ENCODE measurements at places on chromosomes 5 and 9.

- peak; percentile 59 for DNase-seq
Measured at GRCh38 chr9:5586391-5586802, 42.5 kb upstream of the RIC1 start.

DNA sequence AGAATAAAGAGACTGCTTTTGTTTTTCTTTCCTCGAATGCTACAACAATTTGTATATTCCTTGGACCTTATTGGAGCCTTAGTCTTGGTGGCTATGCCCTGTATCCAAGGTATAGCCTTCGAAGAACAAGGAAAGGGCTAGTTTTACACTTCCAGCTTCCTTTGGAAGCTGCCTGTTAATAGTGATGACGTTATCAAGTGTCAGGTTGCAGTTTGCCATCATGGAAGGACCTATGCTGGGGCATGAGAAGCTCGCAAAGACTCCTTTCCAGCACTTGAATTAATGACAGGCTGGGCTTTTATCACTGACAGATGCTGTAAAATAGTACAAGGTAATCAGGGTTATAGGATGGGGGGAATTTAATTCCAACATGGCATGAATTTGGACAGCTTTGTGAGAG lies 157.9 kb downstream of the KDM4C start:
- no peak for DNase-seq

DNA sequence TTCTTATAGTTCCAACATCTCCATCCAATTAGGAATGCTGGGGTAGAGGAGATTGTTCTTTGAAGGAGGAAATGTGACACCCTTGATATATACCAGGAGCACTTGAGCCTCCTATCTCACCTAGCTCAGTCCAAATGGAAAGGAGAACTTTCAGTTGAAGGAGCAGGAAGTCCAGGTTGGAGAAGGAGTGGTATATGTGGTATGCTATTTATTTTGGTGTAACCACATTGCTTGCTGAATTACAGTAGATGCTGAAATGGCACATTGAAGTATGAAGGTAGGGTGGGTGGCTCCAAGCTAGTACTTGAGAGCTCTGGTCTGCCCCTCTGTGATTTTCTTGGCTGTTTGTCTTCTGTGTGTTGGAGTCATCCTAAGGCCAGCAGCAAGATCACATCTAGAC lies 6.1 kb downstream of the CSNK1G3 start:
- DNase-seq: no peak

- DNase-seq: no peak
Measured at GRCh38 chr9:84499969-84500582, 159.5 kb upstream of the SLC28A3 start.

- DNase-seq: no peak
Measured at GRCh38 chr5:181198905-181199519, 6.0 kb downstream of the TRIM7 start.

Measured in stimulated activated naive CD8-positive, alpha-beta T cell treated with anti-CD3 and anti-CD28 coated beads, Interleukin-15, amount 100 ng/mL, for 72 hours (primary cell).